Activated CD4-positive, alpha-beta T cell treated with anti-CD3 and anti-CD28 coated beads, Interleukin-10, Interleukin-2, amounts not matched to agents 100 ng/mL and 50 ng/mL, durations not matched to agents 16 hours and 8 hours (primary cell): ENCODE measurements at places on chromosomes 4 and X.

DNA sequence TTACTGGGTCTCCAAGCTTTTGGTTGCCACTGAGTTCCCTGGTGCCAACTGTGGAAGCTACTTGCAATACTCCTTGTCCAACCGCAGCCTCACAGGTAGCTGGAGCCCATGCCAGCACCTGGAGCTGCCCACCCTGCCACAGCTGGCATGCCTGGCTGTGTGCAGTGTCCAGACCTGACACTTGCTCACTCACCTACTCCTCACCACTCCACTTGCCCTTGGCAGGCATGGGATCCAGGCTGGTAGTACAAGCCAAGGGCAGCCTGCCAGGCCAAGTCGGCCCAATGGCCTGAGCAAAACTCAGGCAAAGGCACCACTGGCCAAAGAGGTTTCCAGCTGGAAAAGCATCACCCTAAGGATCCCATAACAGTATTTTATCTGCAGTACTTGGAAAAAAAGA is 246.3 kb downstream of the PDGFC start:
- no peak for DNase-seq

- DNase-seq, result no peak
These were observed 10.8 kb downstream of the DGKQ start for GRCh38 chr4:962231-963208.

DNA sequence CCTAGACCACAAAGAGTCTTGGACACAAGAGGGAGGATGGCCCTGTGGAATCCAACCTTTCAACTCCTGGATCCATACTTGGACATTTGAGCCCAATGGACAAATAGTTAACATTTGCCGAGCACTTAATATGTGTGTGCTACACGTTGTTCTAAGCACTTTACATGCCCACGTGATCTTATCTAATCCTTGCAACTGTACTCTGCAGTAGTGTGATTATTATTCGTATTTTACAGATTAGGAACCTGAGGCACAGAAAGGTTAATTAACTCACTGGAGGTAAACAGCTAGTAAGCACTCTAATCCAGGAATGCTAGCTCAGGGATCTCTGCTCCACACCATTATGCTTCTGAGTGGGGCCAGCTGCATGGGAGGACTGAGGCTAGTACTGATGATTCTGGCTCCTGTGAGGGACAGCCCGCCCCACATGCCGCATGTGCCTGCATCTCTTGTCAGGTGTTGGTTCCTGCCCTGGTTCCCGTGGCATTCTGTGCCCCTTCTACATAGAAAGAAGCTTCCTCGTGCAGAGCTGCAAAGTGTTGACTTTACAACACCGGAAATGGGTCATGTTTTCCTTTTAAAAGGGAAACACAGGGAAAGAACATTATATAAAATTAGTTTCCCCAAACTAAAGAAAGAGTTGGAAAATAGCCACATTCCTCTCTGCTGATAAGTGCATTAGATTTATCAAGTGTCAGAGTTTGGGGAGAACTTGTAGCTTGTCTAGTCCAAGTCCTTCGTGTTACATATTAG is 34.8 kb downstream of the PLAC1 start:
- no peak for DNase-seq

DNA sequence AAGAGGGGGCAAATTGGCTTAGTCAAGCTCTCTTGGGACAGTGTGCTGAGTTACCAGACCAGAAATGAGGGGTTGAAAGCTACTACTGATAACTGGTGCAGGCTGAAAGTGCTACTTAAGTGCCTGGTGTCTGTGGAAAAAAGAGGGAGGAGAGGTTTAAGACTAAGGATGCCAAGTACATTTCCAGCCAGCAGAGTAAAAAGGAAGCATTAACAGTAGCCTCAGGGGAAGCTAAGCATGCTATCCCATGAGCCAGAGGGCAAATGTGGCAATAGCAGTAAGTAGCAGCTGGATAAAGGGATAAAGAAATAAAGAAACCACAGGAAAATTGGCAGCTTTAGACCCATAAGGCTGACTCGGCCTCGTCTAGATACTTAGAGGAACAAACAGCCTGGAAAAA is 196.3 kb upstream of the MAB21L2 start:
- DNase-seq, result no peak

DNA sequence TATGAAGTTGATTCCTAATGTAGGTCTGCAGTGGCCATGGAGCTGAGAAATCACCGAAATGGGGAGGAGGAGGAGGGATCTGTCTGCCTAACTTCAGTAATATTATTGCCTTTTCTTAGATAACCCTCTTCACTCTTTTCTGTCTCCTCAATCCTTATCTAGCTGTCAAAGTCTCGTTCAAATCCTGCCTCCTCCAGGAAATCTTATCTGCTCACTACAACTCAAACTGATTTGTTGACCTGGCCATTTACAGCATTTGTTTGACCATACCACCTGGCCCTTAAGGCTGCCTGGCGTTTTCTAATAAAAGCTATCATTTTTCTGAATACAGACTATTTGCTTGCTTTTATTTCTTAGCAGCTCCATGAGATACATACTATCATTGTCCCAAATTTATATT is 33.8 kb downstream of the GALNT7 start:
- DNase-seq, result no peak

- peak; percentile 17 for DNase-seq
These were observed 25.8 kb downstream of the GAB1 start for GRCh38 chr4:143362349-143363046.

- DNase-seq, result no peak
These were observed 437.9 kb upstream of the BOD1L1 start for GRCh38 chr4:14065406-14065805.

DNA sequence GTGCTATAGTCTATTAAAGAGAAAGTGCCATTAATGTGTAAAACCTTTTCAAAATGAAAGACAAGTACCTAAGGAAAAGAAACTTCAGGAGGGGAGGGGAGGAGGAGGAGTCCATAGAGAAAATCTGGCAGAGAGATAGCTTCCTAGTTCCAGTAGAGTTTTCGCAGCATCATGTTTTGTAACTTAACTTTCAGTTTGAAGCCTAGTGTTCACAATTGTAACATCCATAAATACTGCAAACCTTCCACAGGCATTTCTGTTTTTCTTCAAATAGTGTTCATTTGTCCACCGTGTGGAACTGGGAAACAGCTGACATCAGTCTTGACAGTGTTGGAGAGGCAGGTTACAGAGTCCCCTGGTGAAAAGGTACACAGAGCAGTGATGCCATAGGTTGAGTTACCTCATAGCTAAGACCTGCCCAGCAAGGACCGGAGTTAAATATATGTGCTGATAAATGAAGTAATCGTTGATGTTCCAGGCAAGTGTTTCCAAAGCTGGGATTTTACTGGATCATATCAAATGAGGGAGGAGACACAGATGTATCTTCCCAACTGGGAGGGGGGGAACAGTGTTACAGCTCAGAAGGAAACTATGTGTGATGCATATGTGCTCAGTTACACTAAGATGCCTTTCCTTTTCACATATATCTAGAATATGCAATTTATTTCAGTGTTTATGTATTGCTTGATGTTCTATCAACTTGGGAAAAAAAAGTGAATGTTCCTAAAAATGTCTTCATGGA is 369.5 kb upstream of the FAM241A start:
- no peak for DNase-seq
